ENCODE measurements at places on chromosomes 1 and 21.
A peak's percentile ranks its signal among the peaks of the same experiment; 100 is the strongest.

DNA sequence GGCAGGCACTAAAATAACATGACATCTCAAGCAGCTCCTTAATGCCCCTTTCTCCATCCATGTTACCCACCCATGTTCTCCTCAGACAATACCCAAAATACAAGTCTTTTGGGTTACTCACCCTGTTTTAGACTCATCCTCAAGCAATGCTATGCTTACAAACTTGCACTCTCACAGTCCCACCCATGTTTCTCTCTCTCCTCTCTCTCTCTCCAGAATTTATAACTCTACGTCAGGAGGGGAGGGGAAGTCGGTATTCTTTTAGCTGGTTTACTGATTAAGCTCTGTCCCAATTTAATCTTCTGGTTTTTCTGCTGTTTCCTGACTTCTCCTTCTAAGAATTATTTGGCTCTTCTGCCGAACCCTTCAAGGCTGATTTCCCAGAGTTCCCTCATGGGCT is 98.0 kb upstream of the NR5A2 start:
- DNase-seq = no peak

DNA sequence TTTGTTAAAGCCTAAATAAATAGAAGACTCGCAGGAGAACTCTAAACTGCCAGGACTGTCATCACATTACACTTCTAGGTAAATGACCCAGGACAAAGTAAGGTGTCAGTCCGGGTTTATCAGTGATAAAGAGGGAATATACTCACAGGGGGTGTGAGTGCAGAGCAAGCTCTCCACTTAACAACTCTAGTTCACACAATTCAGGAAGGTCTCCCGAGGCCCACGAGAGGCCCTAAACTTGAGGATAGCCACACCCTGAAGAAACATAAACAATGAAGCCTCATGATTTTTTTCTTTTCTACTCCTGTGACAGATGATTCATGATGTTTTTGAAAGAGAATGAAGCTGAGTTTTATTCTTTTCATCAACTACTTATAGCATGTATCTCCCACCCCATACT is 65.6 kb upstream of the EXO1 start:
- DNase-seq = no peak

- DNase-seq = no peak
These were observed at the start of gene HSPB7 for GRCh38 chr1:16017461-16018303. HSPB7 (minus strand) TSS chr1:16018043; CDS start chr1:16017963, 80 bp downstream.

DNA sequence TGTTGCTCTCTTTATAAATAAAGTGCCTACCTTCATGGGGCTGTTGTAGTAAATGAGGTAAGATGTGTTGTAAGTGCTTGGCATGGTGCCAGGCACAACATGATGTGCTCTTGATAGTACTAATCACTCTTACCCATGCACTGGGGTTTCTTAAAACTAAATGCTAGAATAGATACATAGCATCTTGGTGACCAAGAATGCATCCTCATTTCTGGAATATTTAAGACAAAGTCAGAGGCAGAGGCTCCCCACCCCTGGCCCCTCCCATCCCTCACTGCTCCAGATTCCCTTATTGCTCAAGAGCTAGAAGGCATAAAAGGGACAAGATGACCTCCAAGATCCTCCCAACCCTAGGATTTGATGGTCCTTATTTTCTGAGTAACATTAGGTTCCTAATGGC is 61.3 kb downstream of the GLUL start:
- no peak for DNase-seq

DNA sequence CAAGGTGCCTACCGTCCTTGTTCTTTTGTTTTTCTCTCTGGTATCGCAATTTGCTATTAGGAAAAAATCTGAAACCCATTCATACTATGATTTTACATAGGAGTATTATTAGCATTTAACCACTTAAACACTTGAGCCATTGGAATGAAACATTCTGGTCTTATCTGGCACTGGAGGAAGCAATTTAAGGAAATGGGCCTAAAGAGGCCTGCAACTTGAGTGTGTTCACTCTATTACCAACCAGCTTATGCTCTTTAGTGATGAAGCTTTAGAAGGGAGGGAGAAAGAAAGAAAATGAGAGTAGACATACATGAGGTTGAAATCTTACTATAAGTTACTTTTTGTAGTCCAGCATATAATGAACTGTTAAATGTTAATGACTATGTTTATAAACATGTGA is 5.7 kb downstream of the GJA5 start:
- DNase-seq = no peak

DNA sequence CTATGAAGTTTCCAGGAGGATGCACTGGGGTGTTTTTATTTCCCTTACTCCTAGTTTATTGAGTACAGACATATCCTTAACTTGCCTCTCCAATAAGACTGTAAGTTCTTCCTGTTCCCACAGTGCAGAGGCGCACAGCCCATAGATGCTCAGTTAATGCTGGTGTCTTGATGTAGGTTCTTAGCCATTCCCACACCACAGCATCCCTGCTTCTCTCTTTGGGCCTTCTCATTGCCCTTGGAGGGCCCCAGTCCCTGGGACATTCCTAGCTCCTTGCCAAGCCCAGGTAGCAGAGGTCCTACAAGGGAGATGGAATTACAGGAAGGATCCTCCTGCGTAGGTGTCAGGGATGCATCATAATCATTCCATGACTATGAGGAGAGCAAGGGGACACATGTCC is 61.6 kb upstream of the HMGB4 start:
- DNase-seq = no peak

DNA sequence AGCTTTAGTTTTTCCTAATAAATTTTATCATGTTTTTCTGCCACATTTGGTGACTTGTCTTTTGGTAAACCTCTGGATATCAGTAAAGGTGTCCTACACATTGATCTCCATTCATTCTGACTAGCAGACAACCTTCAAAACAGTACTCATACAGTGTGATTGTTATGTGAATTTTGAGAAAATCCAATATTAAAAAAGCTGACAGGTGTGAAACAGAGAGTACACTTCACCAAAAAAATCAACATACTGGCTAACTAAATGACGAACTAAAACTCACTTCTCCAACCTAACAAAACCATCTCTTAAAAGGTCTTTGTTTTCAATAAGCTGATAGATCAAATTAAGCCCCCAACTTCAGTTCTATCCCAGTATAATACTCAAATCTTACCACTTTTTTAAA is 1.5 kb downstream of the FRRS1 start:
- DNase-seq = no peak

DNA sequence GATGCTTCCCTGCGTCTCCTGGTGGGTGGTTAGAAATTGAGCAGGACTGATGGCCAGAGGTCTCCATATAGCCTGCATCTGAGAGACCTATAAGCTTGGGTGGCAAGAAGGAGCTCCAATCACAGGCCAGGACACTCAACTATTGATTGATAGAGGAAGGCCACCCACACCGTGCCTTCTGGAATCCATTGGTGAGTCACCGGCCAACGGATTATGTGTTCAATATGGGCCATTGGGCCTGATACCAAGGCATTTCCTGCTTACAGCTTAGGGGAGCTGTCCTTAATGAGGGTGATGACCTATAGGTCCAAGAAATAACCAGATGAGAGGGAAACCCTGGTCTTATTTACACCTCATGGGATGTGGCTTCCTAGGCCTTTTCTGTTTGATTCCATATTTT is 115.1 kb downstream of the PLPP3 start:
- DNase-seq = no peak

DNA sequence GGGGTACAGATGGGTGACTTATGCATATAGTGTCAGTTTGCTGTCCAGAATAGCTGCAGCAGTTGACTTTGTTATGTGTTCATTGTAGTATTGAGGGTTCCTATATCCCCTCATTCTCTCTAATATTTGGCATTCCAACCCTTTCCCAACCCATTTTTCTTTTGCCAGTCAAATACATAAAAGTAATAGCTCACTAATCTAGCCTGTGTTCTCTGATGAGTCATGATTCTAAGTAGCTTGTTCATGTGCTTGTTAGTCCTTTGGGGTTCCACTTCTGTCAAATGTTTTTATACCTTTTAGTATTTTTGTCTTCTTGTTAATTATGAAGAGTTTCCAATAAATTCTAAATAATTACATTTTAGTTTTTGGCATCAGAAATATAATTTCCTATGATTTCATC is 99.2 kb upstream of the MROH9 start:
- no peak for DNase-seq

- no peak for DNase-seq
These were observed 27.6 kb downstream of the IL10RB start for GRCh38 chr21:33293811-33294216.

GRCh38 chr1:205353612-205354011 is 3.1 kb downstream of the KLHDC8A start:
- DNase-seq = no peak

DNA sequence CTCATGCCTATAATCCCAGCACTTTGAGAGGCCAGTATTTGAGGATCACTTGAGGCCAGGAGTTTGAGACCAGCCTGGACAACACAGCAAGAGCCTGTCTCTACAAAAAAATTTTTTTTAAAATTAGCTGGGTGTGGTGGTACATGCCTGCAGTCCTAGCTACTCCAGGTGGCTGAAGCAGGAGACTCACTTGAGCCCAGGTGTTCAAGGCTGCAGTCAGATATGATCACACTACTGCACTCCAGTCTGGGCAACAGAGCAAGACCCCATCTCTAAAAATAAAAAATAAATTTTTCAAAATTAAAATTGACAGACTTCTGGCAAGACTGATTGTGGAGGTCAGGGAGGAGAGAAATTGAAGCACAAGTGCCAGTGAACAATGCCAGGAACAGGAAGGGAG is 60.8 kb downstream of the ST3GAL3 start:
- DNase-seq = no peak

DNA sequence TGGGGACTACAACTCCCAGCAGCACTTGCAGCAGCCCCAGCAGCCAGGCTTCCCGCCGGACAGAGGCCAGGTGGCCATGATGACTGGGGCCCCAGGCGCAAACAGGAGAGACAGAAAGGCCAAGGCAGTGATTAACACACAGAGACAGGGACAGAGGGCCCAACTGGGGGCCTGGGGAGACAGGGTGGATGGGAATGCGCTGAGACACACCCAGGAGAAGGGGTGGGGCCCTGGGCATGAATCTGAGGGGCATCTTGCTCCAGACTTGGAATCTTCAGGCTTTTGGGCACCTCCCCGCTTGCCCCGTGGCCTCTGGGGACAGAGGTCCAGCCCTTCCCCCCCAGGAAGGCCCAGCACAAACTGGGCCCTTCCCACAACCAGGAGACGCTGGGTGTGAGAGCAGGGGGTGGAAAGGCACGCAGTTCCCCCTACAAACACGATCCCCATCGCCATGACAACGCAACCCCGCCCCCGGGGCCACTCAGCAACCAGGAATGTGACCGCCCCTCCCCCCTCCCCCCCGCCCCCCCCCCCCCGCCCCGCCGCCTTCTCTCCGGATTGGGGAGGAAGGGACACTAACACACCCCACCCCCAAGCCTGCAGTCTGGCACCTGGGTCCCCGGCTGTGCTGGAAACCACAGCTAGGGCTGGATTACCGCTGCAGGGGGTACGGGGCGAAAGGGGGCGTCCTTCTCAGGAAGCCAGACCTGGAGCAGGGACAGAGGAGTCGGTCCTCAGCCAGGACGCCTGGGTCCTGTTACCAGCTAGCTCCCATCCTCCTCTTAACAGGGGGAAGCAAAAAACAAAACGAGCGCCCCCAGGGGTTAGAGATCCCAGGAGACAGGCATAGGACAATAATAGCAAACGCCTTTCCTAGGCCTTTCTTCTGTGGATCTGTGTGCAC is 4.5 kb downstream of the HDGF start:
- peak; percentile 64 for DNase-seq

DNA sequence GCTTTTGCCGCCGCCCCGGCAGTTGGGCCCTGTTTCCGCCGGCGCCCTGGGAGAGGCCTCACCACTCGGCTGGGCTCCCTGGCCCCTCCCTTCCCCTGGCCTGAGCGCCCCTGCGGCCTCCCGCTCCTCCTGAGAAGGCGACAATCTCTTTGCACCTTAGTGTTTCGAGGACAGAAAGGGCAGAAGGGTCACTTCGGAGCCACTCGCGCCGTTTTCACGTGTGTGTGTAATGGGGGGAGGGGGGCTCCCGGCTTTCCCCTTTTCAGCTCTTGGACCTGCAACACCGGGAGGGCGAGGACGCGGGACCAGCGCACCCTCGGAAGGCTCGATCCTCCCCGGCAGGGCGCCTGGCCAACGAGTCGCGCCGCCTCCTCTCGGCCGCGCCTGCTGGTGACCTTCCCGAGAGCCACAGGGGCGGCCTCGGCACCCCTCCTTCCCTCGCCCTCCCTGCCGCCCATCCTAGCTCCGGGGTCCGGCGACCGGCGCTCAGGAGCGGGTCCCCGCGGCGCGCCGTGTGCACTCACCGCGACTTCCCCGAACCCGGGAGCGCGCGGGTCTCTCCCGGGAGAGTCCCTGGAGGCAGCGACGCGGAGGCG is 432 bp upstream of the SIM2 start:
- no peak for DNase-seq

DNA sequence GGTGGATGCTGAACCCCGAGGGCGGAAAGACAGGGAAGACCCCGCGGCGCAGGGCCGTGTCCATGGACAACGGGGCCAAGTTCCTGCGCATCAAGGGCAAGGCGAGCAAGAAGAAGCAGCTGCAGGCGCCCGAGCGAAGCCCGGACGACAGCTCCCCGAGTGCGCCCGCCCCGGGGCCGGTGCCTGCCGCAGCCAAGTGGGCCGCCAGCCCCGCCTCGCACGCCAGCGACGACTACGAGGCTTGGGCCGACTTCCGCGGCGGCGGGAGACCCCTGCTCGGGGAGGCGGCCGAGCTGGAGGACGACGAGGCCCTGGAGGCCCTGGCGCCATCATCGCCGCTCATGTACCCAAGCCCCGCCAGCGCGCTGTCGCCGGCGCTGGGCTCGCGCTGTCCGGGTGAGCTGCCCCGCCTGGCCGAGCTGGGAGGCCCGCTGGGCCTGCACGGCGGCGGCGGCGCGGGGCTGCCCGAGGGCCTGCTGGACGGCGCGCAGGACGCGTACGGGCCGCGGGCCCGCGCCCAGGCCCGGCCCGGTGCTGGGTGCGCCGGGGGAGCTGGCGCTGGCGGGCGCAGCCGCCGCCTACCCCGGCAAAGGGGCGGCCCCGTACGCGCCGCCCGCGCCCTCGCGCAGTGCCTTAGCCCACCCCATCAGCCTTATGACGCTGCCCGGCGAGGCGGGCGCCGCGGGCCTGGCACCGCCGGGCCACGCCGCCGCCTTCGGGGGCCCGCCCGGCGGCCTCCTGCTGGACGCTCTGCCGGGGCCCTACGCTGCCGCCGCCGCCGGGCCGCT is 20.7 kb downstream of the FOXO6 start:
- no peak for DNase-seq

GRCh38 chr1:70405780-70406416 is 5.2 kb upstream of the CTH start:
- DNase-seq = no peak

GRCh38 chr1:87497380-87498203 is 168.9 kb downstream of the LMO4 start:
- no peak for DNase-seq

GRCh38 chr1:24978383-24979032 is 48.4 kb upstream of the RUNX3 start:
- DNase-seq = no peak

GRCh38 chr1:215518594-215518993 is 48.5 kb upstream of the KCTD3 start:
- DNase-seq = no peak

GRCh38 chr1:202355944-202356553 is 7.5 kb downstream of the PPP1R12B start:
- DNase-seq = no peak
